ENCODE measurements at places on chromosomes 11 and 22.

DNA sequence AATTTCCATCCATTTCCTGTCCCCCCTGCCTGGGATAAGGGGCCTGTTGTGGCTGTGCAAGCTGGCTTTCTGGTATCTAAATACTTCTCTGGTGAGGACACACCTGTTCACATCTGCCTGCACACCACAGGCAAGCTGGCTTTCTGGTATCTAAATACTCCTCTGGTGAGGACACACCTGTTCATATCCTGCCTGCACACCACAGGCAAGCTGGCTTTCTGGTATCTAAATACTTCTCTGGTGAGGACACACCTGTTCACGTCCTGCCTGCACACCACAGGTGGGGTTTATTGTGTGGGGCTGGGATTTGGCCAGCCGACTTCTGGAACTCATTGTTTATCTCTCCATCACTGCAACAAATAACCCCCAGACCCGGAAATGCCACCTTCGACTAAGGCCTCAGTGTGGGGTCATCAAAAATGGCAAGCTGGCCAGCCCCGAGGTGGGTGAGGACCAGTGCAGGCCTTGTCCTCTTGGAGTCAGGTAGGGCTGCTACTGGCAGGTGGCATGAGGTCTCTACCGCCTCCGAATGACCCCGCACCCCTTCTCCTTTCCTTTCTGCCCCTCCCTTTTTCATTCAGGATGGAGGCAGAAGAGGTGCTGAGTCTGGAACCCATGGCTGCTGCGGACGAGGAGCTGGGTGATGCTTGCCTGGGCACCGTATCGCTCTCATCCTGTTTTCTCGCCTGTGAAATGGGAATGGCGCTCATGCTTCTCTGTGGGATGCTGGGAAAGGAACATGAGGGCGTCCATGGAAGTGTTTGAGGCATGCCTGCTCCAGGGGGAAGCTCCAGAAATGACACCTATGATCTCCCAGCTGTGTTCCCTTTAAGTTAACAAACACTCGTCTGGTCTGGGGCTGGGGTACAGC, 43.5 kb upstream of the MYEOV start:
- no peak for DNase-seq

DNA sequence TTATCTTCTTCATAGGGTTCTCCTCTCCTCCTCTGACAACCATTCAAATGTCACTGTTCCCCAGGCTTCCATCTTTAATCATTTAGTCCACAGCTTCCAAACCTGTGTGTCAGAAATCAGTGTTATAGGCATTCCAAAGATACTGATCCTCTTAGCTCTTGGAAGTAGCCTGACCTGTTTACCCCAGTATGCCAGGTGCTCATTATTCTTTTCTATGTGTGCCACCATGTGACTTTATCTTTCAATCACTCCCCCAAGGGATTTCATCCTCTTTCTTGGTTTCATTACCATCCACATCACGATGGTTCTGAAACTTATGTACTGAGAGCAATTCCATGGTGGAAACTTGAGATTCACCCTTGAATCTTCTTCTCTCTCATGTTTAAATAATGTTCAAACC, 7.6 kb downstream of the POU2AF2 start:
- no peak for DNase-seq

GRCh38 chr22:23397613-23398567, 182.2 kb downstream of the IGLL1 start:
- no peak for DNase-seq

- no peak for DNase-seq
Observed at GRCh38 chr11:110862407-110862806, 150.2 kb upstream of the ARHGAP20 start.

- DNase-seq, result no peak
Observed at GRCh38 chr11:92277871-92278270, 53.3 kb downstream of the FAT3 start.

DNA sequence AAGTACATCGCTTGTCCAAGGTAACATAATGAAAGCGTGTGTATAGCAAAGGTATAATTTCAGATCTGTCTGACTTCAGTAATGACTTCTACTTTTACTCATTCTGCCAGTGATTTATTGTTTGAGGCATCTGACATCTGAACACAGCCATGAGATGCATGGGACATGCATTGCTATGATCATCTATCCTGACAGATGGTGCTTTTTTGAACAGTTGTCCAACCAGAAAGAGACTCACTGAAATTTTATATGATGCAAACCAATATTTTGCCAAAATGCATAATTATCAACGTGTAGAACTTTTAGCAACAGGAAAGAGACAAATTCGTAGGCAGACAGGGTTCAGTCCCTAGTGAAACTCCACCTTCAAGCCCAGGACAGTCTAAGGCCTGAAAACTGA, 19.6 kb downstream of the OR5M3 start:
- DNase-seq, result no peak

GRCh38 chr11:62953811-62954210, 31.0 kb downstream of the SLC22A6 start:
- no peak for DNase-seq

DNA sequence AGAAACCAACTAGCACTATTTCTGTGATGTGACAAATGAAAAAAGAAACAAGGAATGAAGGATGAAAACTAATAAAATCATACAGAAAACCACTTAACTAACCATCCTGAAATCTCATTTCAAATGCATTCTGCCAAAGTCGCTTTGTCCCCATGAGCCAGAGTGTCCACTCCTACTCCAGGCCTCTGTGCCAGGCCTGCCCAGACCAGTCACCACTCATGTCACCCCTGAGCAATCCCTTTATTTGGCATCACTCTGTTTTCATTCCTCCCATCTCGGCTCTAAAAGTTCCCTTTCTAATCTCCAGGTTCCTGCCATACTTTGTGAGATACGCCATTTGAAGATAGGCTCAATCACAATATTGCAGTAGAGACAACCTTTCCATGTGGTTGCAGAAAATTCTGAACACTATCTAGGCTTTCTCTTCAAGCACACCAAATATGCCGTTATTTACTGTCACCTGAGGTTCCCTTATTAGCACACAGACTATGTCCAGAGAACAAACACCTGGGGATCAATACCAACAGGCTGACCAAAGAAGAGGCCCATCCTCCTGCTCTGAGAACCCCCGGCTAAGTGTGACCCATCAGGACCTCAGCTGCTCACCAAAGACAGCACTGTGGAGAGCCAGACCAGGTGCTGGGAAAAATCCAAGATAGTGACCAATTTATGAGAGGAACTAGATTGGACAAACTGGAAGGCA, 202.4 kb downstream of the LARGE1 start:
- DNase-seq, result no peak

GRCh38 chr11:127844876-127845275, 742.5 kb downstream of the ETS1 start:
- no peak for DNase-seq

DNA sequence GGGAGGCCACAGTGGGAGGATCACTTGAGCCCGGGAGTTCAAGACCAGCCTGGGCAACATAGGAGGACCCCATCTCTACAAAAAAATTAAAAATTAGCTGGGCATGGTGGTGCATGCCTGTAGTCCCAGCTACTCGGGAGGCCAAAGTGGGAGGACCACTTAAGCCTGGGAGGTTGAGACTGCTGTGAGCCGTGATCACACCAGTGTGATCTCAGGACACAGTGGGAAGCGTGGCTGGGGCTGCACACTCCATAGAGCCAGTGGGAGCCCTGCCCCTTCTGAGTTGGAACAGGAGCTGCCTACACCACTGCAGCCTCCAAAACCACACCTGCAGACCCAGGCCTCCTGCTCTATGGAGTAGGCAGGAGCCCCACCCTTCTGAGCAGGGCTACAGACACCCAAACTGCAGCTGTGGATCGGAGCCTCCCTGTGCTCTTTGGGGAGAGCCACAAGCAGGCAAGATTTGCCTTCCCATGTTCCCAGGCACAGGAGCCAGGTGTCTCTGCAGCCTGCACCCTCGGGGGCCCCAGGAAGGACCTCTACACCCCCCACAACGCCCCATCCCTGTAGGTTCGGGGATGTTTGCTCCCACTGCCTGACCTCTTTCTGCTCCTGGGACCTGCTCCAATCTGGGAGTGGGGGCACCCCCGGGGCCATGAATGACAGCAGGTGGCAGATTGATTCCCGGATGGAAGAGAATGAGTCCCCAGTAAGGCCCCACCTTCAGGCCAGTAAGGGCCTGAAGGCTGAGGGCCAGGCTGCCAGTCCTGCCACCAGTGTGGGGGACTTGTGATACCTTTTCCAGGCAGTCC, 245.4 kb downstream of the BUD13 start:
- DNase-seq, result no peak

- DNase-seq, result no peak
Observed at GRCh38 chr22:19175602-19176174, 2.8 kb downstream of the SLC25A1 start.

- DNase-seq, result no peak
Observed at GRCh38 chr22:24088816-24089215, 77.7 kb downstream of the CABIN1 start.

DNA sequence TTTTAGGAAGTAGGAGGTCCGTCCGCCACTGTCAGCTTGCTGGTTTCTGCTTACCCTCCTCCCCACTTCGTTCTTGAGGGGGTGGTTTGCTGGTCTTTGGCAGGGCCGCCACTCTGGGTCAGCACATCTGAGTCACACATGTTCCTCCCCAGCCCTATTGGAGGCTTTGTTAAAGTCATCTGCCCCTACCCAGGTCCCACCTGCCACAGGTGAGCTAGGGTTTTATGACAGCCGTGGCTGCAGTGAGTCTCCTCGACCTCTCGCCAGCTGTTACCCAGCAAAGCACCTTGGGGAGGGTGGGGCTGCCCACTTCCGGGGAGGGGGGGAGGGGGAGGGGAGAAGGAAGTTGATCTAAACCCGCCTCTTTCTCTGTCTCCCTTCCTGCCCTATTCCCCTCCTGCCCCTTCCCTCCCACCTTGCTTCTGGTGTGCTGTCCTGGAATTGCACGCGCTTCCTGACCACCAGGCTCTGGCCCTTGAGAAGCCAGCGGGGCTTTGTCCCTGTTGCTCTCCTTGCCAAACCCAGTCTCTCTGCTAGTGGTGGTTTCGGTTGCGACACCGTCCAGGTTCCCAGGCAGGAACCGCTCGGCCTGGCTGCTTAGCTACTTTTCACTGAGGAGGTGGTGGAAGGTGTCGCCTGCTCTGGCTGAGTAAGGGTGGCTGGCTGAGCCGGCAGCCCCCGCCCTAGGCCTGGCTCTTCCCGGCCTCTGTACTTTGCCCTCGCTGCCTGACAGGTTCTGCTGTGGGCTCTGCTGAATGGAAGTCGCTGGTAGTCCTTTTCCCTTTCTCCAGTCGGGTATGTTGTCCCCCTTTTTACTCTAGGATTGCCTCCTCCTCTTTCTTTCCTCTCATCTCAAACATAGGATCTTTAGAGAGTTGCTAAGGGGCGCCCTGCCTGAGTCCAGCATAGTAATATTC, 28.5 kb downstream of the RCOR2 start:
- DNase-seq, result no peak

DNA sequence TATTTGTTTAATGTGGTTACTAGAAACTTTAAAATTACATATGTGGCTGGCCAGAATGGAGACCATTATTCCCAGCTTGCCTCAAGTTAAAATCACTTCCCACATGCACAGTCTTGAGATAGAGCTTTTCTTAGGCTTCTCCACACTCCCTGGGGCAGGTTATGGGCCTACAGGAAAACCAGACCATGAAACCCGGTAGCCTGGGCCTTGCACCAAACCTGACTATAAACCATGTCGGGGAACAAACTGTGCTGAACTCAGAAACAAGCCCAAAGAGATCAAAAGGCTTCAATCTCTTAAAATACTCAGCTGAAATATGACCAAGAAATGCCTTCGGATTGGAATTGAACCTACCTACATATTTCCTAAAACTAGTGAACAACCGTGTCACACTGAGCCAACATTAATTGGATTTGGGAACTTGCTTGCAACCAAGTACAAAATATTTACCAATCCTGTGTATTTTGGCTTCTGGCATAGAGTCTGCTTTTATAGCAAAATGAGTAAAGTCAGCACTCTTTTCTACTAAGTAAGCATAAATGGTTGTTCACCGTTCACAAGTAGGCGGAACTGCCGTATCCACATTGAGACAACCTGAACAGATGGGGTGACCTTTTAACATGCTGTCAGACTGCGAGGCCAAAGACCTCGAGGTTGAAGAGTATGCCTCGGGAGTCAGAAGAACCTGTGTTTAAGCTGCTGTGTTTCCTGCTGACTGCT, 199.5 kb downstream of the FAM76B start:
- DNase-seq, result no peak

DNA sequence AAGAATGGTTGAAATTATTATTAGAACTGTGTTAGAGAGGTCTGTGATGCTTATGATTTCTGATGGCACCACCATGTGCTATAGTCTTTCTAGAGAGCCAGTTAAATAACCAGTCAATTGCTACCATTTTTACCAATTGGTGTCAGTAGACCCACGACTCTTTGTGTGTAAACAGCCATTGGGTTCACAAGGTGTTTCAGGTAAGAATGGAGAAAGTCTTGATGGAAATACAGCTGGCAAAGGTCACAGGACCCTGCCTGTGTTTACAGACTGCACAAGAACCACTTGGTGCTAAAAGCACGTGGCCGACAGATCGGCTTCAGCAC, 30.5 kb upstream of the OR10G7 start:
- DNase-seq, result no peak

DNA sequence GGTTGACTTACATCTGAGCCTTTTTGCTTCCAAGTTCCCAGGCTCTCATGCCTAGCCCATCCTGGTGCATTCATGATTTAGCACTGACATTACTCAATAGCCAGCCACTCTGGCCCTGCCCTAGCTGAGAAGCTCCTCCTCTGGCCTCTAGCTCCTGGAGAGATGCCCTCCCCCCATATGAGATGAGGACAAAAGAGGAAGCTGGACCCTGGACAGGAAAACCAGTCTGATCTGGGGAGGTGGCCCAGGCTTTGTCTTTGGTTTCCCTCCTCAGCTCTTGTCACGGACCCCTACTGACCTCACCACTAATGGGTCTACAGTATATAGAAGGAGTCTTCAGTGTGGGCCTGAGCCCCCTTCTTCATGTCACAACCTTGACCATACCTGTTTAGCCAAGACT, 3.0 kb downstream of the RHOG start:
- DNase-seq, result peak; percentile 75

DNA sequence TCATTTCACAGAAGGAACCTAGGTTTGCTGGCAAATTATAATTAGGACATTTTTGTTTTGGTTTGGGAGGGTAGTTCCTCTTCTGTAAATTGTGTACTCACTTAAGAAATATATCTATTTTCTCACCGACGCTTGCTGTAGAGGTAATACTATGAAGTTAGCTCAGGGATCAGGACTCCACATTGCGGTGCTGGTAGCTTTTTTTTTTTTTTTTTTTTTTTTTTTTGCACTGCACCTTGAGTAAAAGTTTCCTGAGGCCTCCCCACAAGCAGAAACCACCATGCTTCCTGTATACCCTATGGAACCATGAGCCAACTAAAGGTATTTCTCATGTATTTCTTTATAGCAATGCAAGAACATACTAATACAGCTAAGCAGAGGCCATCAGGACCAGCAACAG, 14.7 kb downstream of the UBTFL1 start:
- no peak for DNase-seq

GRCh38 chr22:27253108-27253902, 548.3 kb downstream of the MN1 start:
- no peak for DNase-seq

GRCh38 chr11:6655790-6656583, at the start of gene DCHS1:
Gene DCHS1 (minus strand): TSS chr11:6655809. CDS start chr11:6641613, 14,196 bp downstream.
- DNase-seq, result no peak

DNA sequence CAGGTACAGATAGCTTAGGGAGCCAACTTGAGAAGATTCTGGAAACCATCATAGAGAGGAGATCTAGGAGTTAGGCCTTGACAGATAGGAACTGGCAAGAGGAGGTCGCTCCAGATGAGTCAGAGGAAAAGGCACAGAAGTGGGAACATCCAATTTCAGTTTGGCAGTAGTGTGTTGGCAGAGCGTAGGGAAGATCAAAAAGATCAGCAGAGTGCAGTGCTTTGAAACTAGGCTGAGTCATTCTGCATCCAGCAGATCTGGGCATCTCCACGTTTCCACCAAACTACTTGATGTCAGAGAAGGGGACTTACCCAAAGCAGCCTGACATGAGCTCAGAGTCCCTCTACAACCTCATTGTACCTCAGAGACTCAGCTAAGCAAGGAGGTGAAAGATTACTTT, 58.5 kb downstream of the GAB4 start:
- no peak for DNase-seq

Data from globus pallidus (tissue), 1 donor.